NCI-H2029 treated with DMSO at 0.1 percent for 48 hours (cell line): ENCODE measurements at places on chromosomes 13 and 19.

DNA sequence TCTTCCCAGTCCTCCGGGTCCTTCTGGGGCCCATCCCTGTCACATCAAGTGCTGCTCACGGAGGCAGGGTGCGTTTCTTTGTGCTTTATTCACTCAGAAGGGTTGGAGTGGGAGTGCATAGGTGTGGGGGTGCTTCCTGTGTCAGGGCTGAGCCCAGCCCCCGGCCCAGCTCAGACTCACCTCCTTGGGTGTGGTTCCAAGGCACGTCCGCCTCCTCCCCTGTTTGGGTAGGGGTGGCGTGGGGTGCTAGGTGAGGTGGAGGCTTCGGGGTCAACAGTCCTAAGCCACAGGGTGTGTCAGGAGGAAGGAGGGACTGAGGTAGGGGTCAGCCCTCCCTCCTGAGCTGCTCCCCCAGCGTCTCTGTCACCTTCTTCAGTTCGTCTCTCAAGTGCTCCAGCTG, 3.1 kb downstream of the CCER2 start:
- no peak for DNase-seq

DNA sequence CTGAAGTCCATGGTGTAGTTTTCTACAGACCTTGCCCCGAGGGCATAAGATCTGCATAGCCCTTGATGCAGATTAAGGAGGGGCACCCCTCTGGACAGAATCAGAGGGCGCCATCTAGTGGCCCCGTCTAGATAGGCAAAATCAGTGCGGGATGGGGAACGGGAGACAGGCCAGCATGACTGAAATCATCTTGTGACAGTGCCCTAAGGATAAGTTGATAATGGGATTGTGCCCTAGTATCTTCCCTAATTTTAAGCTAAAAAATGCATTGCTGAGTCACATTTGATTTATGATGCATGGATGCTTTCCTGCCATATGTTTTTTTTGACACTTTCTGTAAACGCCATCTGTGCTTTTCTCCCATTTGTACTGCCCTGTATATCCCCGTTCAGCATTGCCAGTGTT, 19.0 kb upstream of the GPI start:
- peak; percentile 40 for DNase-seq

DNA sequence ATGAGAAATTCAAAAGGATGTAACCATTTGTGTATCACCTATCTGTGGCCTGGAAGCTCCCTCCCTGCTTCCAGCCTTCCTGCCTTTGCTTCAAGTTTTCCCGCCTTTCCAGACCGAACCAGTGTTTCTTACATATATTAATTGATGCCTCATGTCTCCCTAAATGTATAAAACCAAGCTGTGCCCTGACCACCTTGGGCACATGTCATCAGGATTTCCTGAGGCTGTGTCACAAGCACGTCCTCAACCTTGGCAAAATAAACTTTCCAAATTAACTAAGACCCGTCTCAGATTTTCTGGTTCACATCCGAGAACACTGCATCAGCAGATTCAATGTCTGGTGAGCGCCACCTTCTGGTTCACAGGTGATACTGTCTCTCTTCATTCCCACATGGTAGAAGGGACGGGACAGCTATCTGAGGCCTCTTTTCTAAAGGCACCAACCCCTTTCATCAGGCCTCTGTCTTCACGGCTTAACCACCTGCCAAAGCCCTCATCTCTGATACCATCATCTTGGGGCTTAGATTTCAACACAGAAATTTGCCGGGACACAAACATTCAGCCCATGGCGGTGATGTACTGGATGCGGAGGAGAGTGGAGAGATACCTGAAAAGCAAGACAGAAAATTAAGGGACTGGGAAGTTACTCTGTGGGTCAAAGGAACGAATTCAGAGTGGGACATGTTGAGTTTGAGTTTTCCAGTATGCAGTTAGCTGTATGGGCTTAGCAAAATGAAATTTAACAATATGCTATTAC, 58.7 kb upstream of the PABPC3 start:
- peak; percentile 3 for DNase-seq

DNA sequence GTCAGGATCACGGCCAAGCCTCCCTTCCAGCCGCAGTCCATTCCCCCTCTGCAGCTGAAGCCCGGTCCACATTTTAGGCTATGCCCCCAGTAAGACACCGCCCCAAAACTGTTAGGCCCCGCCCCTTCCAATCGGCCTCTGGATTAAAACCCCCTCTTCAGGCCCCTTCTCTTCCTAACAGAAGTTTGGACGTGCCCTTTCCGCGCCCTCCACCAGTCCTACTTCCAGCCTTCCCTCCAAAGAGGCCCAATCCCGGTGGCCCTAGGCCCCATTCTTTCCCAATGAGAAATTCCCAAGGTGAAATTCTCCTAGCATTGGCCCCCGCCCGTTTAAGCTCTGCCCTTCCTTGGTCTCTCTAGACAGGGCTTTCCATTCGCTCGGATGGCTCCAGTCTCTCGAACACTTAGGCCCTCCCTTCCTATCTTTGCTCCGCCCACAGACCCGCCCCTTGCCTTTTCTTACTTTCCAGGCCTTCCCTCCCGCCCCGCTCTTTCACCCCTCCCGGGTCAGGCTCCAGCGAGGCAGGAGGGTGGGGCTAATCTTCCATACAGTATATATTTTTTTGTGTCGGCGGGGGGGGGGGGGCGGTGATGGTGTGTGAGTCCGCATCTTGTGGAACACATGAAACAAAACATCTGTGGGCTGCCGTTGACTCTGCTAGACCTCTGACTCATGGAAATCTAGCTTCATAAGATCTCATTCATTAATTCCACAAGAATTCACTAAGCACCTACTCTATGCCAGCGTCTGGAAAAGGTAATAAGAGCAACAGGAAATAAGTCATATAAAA, 13.6 kb downstream of the LTBP4 start:
- peak; percentile 66 for DNase-seq

- peak; percentile 8 for DNase-seq
Measured at GRCh38 chr19:49057636-49058234, at the start of gene CGB7. Gene CGB7, minus strand, starts transcription at chr19:49057749. Its CDS starts 2,374 bp downstream, at chr19:49055375.

- DNase-seq: no peak
Measured at GRCh38 chr19:42199440-42200115, 17.9 kb downstream of the DEDD2 start.

DNA sequence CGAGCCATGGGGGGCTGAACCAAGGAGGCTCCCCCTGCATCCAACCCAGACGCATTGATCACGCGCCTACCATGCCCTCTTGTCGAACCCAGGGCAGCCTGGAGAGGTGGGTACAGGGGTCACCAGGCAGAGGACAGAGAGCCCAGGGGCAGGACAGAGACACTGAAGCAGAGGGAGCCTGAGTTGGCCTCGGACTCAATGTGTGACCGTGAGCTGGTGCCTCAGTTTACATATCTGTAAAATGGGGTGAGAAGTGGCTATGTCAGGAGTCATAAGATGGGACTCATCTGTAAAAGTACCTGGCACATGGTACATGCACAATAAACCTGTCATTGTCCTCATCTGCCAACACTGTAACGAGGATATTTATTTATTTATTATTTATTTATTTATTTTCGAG, 24.1 kb upstream of the NFIC start:
- no peak for DNase-seq

GRCh38 chr13:44410328-44410859, 36.8 kb downstream of the SERP2 start:
- no peak for DNase-seq
